Activated T-helper 2 cell treated with anti-CD3 and anti-CD28 coated beads, Interferon-gamma antibody, Interleukin-2, Interleukin-4, amounts not matched to agents 10 μg/mL and 5 μg/mL and 100 μg/mL, durations not matched to agents 14 hours and 24 hours and 36 hours (primary cell): ENCODE measurements at places on chromosomes 16 and 17.

GRCh38 chr17:77423589-77424451 lies 283.1 kb downstream of the SEC14L1 start:
- DNase-seq, result no peak

DNA sequence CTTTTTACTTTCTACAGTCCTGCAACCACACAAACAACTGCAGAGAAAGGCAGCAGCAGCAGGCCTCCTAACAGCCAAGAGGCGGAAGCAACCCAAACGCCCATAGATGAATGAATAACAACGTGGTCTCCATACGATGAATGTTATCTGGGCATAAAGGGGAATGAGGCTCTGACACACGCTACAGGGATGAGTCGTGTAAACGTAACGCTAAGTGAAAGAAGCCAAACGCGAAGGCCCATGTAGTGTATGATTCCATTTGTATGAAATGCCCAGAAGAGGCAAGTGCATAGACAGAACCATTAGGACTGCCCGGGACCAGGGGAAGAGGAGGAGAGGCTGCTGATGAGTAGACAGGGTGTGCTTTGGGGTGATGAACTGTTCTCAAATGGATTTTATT lies 94.8 kb upstream of the DNAH17 start:
- no peak for DNase-seq

DNA sequence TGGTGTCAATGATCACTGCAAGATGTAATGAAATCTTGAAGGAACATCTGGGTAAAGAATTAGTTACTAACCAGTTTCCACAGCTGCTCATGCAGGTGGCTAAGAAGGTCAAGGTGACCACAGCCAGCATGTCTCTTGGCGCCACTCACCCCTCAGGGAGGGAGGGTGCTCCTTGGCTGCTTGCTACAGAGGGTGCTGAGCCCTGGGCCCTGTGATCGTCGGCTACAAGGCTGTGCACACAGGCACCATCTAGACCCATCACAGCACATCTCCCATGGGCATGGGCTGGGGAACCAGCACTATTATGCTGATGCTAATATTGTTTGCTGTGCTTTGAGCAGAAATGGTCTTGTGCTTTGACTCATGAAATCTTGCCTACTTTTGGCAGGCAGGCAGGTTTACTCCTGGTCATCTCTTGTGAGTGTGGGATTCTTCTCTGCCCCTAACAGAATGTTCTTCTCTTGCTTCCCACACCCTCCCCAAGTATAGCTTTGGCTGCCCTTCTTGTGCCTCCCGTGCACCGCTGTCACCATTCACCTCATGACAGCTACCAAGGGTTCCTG lies 36.4 kb downstream of the TXNDC11 start:
- no peak for DNase-seq

DNA sequence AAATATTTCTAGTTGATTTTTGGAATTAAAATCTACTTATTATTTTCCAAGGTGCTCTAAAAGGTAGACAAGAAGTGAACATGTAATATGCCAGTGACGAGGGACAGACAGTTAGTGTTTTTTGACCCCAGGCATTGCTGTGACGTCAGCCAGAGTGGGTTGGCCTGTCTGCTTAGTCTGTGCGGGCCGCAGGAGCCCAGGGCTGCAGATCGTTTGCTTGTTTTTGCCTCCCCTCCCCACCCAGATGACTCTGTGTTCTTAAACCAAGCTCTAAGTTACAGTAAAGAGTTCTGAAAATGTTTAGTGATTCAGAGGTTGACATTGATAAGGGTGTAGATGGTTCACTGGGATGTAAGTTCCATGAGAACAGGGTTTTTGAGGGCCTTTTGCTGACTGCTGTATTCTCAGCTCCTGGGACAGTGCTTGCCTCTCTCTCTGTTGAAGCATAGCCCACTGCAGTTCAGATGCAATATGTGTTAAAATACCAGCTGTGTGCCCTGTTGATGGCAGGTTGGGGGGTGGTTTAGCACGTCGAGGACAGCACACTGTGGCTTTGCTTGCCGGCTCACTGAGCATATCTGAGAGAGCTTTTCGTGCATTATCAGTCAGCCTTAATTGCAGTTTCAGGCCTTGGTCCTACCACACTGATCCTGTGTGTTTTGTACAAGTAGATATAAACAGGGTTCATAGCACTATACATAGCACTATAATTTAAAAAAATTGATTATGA lies 64.8 kb downstream of the SEC14L1 start:
- DNase-seq, result no peak

- DNase-seq, result no peak
Measured at GRCh38 chr17:62562656-62563055, 64.8 kb upstream of the MRC2 start.

DNA sequence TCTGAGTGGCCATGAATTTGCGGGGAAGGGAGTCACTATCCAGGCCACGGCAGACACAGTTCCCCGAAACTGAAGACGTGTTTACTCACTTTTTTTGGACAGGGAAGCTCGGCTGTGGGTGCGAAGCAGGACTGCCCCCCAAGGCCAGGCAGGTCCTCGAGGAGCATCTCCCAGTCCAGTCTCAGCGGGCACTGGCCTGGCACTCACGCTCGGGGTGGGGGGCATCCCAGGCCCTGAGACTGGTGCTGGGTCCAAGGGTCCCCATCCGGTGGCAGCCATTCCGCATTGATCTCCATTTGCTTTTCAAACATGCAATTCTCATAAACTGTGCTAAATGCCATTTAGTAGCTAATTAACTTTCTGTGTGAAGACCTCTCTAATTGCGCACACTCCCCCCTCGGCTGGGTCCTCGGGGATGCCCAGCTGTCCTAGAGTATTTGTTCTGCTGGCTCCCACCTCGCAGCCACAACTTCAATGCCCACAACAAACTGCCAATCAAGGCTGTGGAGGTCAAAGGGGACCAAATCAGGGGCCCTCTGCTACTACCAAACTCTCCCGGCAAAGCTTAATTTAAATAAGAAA lies 50.2 kb downstream of the TBC1D16 start:
- DNase-seq, result no peak

DNA sequence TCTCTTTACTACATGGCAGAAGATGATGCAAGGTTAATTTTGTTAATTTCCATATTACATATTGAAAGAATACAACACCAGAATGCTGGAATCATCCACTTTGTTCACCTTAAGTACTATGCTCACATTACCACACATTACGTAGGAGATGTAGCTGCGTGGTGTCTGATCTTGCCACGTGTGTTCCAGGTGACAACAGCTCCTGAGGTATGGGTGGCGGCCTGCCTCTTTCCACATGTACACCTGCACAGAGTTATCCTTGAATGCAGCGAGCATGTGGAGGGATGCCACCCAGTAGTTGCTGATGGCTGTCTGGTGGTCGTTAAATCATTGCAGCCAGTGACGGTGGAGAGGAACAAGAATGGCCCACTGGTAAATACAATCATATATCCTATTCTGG lies 740.5 kb upstream of the EEF2KMT start:
- DNase-seq, result no peak

DNA sequence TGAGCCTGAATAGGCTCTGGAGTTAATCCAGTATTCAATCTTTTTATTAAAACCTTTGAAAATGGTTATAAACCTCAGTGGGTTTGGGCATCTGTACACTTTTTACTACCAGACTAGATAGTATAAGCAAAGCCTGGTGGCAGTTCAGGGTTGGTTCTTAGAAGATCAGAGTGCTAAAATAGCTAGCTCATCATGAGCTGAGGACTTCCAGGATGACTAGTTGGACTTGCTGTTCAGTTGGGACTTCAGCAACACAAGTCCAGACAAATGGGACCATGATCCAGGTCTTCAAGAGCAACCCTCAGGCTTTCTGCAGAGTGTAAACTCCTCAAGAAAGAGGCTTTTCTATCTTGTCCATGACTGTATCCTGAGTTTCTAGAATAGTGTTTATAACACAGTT lies 1.2 kb upstream of the ZNF19 start:
- no peak for DNase-seq

DNA sequence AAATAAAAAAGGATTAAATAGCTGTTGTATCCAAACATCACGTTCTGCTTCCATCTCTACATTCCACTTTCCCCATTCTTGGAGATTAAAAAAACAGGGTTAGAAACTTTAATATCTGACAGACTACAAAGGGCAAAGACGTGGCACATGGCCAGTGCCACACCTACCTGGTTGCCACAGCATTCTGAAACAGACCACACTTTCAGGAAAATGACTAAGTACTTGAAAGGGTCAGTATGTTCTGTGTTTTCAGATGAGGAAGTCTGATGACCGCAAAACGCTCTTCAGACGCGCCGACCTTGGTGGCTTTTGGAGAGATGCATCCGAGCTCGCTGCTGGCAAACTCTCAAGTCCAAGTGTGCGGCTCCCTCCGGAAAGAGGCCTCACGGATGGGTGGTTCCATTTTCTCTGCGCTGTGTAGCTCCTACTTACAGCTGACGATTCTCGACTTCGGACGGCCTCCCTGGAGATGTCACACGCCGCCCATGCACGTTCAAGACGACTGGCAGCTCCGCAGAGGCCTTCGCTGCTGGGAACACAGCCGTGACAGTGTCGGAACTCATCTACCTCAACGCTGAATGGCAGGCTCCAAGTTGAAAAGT lies 15.5 kb downstream of the MAP1LC3B start:
- DNase-seq, result no peak

DNA sequence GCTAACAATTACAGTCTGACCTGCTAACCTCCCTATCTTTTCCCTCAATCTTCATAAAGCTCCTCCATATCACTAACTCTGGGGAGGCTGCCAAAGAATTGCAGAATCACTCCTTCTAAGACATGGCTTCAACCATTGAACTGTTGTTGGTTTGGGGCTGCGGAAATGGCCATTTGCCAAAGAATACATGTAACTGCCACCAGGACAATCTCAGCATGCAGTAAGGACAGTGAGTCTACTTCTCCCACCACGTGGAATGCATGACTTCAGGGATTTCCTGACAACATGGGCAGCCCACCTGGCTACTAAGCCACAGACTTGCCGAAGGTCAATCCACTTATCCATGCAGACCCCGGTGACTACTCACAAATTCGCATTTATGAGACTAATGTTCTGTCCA lies 104.3 kb upstream of the NUDT7 start:
- no peak for DNase-seq
